ENCODE measurements at places on chromosomes 7 and 10.

GRCh38 chr7:132580717-132581285 lies 4.5 kb upstream of the PLXNA4 start:
- peak; percentile 82 for DNase-seq

DNA sequence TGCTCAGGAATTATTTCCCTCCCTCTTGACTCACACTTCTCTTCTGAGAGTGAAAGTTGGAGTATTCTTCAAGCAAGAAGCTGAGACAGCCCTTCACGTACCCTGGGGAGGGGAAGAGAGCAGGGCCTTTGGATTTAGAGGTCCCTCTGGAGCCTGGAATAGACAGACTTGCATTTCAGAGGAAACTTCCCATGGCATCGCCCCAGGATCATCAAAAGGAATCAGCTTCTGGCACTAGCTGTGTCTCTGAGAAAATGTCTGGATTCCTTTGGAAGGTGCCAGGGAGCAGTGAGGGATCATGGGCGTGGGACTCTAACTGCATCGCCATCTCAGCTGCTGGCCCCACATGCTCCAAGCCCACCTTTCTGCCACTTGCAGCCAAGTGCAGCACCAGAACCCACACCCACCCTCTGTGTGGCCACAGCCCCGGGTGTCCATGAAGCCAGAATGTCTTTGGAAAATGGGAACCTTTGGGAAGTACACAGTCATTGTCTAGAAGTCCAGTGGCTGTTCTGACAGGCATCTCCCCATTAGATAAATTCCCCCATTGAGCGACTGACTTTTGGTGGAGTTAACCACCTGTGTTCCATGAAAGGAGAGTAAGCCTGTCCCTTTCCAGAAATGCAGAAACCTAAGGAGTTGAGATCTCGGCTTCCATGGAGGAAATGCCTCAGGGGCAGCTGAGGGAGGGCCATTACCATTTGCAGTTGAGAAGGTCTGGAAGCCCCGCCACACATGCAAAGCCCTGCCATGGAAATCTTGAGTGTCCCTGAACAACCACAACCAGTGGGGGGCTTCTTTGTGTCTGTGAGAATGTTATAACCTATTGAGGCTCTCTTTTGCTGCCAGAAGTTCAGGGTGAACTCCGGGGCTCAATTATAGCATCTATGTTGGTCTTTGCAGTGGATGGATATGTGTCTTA lies 57.8 kb upstream of the GDF10 start:
- no peak for DNase-seq

- DNase-seq: peak; percentile 32
Observed at GRCh38 chr7:65960351-65961074, 21.5 kb downstream of the GUSB start.

- DNase-seq: peak; percentile 54
Observed at GRCh38 chr10:95793401-95794045, 37.6 kb downstream of the ENTPD1 start.

GRCh38 chr7:2218444-2218785 lies 14.3 kb downstream of the MAD1L1 start:
- no peak for DNase-seq

GRCh38 chr10:74084955-74085354 lies 65.7 kb downstream of the AP3M1 start:
- no peak for DNase-seq

GRCh38 chr7:27186668-27187474 lies 1.8 kb upstream of the HOXA11 start:
- peak; percentile 9 for DNase-seq

GRCh38 chr7:99393355-99394187 lies 14.8 kb downstream of the PDAP1 start:
- DNase-seq: peak; percentile 77

DNA sequence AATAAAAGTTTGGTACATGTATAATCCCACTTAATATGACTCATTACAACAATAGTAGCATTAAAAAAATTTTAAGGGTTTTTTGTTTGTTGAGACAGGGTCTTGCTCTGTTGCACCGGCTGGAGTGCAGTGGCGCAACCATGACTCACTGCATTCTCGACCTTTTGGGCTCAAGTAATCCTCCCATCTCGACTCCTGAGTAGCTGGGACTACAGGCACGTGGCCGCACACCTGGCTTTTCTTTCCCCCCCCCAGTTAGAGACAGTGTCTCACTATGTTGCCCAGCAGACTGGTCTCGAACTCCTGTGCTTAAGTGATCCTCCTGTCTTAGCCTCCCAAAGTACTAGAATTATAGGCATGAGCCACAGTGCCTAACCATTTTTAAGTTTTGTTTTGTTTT lies 40.7 kb downstream of the KMT2C start:
- DNase-seq: no peak

DNA sequence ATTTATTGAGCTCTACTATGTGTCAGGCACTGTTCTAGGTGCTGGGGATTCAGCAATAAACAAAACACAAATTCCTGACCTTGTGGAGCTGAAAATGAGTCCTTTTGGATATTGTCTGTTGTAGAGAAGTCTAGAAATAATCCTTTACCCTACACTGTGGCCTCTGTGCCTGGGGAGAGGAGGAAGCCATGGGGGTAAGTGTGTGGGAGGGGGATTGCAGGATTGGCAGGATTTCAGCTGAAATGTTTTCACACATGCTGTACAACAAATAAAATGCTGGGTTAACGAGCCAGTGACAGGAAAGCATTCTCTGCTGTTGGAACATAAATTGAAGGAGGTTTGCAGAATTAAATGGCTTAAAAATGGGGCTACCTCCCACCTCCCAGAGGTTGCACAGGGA lies 189.4 kb downstream of the FANK1 start:
- DNase-seq: no peak

All from tibial artery (tissue), 4 donors.